ENCODE measurements at places on chromosomes 16 and 17.

DNA sequence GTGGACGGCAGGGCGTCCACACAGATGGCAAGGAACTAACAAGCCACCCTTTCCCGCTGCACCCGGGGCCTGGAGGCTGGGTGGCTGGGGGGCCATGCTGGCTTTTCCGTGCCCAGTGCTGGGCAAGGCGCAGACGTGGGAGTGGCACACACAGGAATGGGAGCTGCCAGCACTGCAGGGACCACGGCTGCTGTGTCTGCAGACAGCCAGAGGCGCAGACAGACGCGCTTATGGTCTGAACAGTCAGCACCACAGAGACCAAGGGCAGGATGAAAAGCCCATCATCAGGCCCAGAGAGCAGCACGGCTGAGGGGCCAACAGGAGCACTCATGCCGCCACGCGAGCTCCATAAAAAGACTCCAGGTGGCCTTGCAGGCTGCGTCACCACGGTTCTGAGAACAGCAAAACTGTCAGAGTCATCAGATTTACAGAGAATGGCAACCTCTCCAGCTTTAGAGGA is 24.0 kb downstream of the PDIA2 start:
- no peak for DNase-seq

- peak; percentile 96 for DNase-seq
These were observed 38.4 kb upstream of the CSNK2A2 start for GRCh38 chr16:58236231-58236690.

DNA sequence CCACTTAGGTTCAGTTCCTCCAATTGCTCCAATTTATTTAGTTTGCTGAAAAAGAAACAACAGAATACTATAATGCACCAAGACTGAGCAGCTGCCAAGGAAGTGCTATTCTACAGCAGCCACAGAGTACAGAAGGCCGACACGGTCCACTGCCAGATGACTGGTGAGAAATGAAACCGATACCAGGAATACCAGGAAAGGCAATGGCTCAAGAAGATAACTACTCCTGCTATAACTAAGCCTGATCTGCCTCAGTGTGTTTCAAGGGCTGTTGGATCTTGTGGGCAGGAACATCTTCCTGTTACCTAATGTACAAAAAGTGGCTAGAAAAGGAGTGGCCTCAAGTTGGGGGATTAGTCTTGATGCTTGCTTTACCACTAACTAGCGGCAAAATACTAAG is 32.8 kb downstream of the MARVELD3 start:
- DNase-seq = no peak

DNA sequence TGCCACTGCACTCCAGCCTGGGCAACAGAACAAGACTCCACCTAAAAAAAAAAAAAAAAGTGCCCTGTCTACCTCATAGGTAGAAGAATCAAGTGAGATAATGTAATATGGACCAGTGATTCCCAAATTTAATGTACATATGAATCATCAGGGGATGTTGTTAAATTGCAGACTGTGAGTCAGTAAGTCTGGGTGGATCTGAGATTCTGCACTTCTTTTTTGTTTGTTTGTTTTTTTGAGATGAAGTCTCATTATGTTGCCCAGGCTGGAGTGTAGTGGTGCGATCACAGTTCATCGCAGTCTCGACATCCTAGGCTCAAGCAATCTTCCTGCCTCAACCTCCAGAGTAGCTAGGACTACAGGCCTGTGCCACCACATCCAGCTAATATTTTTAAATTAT is 31.6 kb downstream of the HOXB1 start:
- no peak for DNase-seq

DNA sequence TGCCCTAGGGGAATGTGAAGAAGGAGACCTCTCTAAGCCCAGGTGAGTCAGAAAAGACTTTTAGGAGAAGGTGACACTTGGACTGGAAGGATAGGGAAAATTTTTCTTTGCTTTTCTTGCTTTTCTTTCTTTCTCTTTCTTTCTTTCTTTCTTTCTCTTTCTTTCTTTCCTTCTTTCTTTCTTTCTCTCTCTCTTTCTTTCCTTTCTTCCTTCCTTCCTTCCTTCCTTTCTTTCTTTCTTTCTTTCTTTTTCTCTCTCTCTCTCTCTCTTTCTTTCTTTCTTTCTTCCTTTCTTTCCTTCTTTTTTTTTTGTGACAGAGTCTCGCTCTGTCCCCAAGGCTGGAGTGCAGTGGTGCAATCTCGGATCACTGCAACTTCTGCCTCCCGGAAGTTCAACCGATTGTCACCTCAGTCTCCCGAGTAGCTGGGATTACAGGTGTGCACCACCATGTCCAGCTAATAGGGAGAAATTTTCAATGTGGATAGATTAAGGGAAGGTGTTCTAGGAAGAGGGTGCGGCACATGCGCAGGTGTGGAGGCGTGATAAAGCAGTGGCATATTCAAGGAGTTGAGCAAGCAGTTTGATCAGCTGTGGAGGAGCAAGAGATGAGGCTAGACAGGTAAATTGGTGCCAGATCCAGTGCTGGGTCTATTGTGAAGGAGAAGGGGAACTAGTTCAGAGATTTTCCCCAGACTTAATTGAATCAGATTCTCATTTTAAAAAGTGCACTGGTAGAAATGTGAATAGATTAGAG is 40.4 kb downstream of the MMD start:
- DNase-seq = no peak

GRCh38 chr16:55035956-55036355 is 105.3 kb downstream of the IRX5 start:
- DNase-seq = no peak

GRCh38 chr17:35621768-35622167 is 34.6 kb downstream of the AP2B1 start:
- no peak for DNase-seq

DNA sequence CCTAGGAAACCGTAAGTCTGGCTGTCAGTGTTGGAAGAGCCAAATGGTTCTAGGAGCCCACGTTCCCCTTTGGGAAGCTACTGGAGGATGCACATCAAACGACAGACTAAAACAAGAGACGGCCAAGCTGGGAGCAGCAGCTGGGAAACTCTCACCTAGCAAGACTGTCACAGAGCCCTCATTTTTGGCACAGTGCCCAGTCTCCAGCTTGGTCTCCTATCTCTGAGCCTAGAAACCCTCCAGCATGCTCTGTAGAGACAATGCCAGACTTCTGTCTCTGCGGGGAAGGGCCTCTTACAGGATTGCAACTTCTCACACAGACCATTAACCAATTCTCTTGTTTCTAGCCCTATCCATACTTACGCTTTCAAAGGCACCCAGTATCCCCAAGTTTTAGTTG is 23.5 kb downstream of the GTF3C1 start:
- DNase-seq = no peak

DNA sequence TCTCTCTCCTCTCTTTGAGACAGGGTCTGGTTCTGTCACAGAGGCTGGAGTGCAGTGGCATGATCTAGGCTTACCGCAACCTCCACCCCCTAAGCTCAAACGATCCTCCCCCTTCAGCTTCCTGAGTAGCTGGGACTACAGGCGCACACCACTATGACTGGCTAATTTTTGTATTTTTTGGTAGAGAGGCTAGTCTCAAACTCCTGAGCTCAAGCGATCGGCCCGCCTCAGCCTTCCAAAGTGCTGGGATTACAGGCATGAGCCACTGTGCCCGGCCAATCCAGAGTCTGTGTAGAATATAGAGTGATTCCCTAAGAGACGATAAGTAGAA is 65.8 kb upstream of the RPH3AL start:
- DNase-seq = no peak

DNA sequence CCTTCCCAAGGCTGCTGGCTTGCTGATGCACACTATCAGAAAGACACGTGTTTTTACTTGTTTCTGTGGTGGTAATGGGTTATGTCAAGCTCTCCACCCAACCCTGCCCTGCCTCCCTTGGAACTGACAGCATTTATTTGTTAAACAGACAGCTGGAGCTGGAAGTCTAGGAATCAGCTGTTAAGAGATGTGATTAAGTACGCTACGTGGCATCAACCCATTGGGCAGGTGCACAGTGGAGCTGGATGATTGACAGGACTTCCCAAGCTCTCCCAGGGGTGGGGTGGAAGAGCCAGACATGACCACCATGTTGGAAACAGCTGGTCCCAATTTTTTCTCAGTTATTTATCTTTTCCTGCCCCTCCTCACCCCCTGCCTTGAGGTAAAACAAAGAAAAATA is 49.4 kb downstream of the ADAMTS18 start:
- DNase-seq = no peak

DNA sequence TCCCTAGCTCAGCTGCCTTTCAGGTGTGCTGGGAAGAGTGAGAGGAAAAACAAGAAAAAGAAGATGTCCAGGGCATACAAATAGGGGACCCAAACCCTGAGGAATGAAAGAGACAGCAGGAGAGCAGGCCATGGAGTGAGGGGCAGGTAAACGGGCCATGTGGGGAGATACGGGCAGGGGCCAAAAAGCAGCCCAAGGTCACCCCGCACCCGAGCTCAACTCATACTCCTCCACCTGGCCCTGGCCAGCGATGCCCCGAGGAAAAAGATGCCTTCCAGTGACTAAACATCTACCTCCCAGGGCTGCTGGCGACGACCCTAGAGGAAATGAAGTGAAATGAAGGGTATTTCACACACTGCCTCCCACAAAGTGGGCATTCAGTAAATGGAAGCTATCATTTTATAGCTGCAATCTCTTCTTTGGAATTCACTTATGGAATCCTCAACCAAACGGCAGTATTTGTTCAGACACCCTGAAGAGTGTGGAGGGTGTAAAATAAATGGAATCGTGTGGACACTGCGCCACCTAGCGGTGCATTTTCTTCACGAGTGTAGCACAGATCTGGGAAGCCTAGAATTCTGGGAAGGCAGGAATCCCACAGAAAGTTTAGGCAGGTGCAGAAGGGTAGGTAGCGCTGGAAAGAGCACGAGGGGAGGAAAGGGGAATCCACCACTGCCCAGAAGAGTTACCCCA is 14.9 kb downstream of the ELAC2 start:
- DNase-seq = peak; percentile 74

- DNase-seq = peak; percentile 96
These were observed 24.9 kb upstream of the GRB2 start for GRCh38 chr17:75430159-75430974.

DNA sequence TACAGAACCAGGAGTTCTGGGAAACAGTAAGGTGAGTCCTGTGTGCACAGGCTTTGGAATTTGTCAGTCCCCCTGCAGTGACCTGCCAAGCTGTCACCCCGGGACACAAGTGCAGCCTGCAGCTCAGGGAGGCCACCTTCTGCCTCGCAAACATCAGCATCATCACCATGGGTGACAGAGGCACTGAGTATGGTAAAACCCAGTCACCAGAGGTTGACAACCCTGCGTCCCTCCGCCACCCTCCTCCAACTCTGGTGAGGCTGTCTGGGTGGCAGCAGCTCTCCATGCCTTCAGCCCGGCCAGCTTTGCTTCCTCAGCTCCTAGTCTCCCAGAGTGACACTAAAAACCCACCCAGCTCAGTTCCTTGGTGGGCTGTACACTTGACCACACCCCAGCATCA is 221.0 kb downstream of the CPPED1 start:
- no peak for DNase-seq

- no peak for DNase-seq
These were observed 25.2 kb downstream of the C17orf67 start for GRCh38 chr17:56808503-56808902.

GRCh38 chr17:1713878-1714426 is 3.8 kb upstream of the TLCD2 start:
- DNase-seq = peak; percentile 93

- no peak for DNase-seq
These were observed 2.2 kb downstream of the CYTH1 start for GRCh38 chr17:78779850-78780249.

DNA sequence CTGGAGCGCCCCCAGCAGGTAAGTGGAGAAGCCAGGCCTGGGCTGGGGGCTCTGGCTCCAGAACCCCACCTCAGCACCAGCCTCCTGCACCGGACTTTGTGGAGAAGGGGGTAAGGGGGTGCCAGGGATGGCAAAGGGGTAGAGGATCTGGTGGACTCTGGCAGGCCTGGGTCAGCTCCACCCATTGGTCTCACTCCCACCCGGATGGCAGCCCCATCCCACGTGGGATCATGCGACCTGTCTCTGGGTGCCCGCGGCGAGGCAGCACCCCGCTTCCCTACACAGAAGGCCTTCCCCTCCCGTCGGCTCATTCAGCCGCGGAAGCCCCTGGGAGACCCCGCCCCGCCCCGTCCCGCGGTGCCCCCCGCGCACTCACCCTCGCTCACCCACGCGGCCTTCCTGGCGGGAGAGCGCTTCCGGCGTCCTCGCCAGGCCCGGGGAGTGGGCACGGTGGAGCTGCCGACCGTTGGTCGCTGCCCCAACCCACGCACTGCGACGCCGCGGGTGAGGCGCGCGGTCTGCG is 498 bp upstream of the PLEKHG4 start:
- DNase-seq = peak; percentile 38

DNA sequence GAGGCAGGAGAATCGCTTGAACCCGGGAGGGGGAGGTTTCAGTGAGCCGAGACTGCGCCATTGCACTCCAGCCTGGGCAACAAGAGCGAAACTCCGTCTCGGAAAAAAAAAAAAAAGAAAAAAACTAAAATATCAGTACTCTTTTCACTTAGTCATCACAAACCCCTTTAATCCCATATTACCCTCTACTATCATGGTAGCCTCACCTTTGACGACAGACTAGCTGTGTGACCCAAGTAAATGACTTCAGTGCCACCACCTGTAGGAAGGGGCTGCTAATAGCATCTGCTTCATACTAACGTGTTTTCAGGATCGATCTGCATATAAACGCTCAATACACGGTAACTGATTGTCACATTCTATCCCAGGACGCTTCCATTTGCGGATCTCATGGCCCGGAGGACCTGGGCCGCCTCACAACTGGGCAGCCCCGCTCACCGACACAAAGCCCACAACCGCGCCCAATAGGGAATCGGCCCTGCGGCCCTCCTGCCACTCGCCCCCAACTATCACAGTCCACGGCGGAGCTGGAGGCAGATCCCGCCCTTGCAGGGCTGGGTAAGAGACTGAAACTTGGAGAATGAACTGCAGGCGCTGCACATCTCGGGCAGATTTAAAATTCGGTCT is 1.1 kb upstream of the ZNF263 start:
- DNase-seq = peak; percentile 87

DNA sequence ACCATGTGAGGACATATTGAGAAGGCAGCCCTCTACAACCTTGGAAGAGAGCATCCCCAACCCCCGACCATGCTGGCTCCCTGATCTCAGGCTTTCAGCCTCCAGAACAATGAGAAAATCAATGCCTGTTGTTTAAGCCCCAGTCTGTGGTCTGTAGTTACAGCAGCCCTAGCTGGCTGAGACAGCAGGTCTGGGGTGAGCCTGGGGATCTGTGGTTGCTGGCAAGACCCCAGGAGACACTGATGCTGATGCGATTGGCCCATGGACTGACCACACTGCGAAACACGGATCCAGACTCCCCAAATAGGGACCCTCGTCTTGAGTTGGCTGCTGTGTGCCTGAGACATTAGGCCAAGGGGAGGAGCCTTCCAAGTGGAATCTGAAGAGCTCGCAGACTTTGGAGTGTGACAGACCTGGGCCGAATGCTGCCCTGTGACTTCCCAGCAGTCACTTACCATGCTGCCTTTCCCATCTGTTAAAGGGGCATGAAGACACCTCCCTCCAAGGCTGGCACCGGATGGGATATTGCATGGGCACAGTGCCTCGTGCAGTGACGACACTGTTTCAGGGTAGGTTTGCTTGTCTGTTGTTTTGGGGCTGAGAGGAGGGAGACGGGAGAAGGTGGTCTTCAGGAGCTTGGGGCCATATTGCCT is 147.8 kb upstream of the RPL38 start:
- DNase-seq = peak; percentile 49

- DNase-seq = no peak
These were observed 11.9 kb downstream of the FOXK2 start for GRCh38 chr17:82531431-82531881.

All from mesendoderm (in vitro differentiated cells).